Right kidney (tissue), 9 donors: ENCODE measurements at places on chromosomes 1 and 21.

GRCh38 chr1:35505911-35506798 is 51.0 kb downstream of the KIAA0319L start:
- no peak for DNase-seq

DNA sequence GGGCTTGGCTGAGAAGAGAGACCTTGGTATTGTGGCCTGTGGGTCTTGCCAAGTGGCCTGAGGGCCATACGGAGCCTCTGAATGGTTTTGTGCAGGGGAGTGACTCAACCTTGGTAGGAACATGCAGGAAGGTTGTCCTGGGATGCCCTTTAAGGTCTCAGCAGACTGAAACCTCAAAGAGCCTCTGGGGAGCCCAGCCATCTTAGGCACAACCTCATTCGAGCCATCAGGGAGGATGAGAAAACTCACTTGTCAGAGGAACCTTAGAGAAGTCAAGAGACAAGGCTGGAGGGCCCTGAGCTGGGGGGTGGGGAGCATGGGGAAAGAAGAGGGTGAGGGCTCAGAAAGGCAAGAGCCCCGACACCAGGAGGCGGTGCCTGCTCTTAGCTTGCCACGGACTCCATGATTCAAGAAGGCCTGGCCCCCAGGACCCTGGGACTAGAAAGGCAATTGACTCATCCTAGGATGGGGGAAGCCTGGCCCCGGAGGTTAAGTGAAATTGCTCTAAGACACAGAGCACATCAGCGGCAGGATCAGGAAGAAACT is 13.0 kb downstream of the IFI6 start:
- peak; percentile 29 for DNase-seq

GRCh38 chr21:19145682-19146293 is 742.2 kb upstream of the TMPRSS15 start:
- DNase-seq: no peak

GRCh38 chr1:218796773-218797172 is 376.9 kb upstream of the LYPLAL1 start:
- no peak for DNase-seq

- DNase-seq: no peak
Observed at GRCh38 chr1:98210064-98210463, 289.2 kb upstream of the DPYD start.

GRCh38 chr1:41648230-41648629 is 163.7 kb upstream of the EDN2 start:
- no peak for DNase-seq

- DNase-seq: no peak
Observed at GRCh38 chr1:82704966-82705365, 904.2 kb downstream of the ADGRL2 start.

- DNase-seq: no peak
Observed at GRCh38 chr1:25692560-25692959, 76.0 kb downstream of the MAN1C1 start.

DNA sequence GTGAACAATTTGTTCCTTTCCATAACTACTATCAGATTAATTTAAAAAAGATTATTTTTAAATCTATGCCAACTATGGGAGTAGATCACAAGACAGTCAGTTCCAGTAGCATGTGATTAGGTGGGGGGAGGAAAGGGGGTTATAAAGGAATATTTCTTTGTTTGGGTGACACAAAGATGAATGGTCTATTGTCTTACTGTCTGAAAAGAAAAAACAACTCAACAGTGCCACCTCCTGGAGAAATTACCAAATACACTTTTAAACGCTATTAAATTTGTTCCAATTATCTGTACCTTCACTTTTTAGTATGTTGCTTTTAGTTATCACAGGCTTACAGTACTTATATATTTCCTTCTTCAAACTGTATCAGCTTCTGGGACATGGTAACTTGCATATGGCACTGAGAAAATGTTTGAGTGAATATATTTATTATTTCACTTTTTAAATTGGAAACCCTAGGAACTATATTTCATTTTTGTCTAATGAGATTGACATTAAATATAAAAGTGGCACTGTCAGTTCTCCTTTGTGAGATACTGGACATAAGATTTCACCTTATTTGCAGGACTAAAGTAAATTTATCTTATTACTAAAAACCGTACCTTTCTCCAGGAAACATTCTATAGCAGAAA is 1.7 kb upstream of the SORT1 start:
- DNase-seq: peak; percentile 26

DNA sequence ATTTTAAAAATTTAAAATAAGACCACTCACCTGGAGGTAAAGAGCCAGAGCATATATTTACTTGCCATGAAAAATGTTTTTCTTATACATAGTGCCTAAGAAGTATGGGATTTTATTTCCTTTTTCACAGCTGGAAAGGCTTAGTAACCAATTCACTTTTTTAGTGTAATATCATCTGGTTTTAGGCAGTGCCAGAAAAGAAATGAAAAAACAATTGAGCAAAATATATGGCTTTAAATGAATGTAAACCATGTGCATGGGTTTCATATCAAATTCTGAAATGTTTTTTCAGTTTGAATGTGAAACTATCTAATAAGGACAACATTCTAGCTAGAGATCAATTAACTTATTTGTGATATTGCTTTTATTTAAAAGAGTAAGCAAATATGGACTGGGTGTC is 672.4 kb upstream of the ADAMTS5 start:
- DNase-seq: no peak

DNA sequence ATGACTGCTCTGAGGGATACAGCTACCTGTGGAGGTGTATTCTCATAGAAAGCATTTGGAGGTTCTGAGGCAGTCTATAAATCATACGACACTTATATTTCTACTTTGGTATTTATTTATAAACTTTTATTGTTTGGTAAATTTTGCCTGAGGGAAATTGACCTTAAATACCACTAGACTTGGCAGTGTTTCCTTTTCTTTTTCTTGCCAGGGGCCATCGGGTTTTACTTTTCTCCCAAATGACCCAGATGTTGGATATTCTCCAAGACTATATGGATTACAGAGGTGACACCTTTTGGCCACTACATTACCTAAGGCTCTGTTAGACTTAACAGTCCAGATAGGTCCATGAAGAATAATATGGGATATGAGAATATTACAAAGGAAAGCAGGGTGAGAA is 28.2 kb downstream of the CHD1L start:
- DNase-seq: no peak

GRCh38 chr1:85258536-85259117 is 835 bp downstream of the C1orf52 start:
- DNase-seq: peak; percentile 22

DNA sequence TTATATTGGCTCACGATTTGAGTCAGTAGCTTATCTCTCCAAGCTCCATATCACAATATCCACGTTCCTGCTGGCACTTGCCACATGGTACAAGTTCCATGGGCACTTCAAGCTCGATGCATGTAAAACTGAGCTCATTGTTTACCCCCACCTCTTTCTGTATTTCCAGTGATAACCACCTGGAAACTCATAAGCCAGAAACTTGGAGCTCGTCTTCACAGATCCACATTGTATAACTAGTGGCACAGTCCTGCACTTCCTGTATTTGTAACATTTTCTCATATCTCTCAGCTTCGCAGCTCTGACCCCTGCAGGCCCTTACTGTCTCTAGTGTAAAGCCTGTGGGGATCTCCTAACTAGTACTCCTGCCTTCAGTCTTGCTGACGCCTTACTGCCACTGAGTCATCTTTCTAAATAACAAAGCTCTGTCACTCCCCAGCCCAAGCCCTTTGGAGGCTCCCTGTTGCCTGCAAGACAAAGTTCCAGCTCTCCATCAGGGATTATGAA is 6.5 kb upstream of the C2CD4D start:
- DNase-seq: no peak

- no peak for DNase-seq
Observed at GRCh38 chr21:15964236-15964855, 234.6 kb downstream of the USP25 start.

GRCh38 chr1:201536558-201536957 is 2.4 kb upstream of the NAV1 start:
- no peak for DNase-seq

- no peak for DNase-seq
Observed at GRCh38 chr1:100718581-100718980, 961 bp upstream of the VCAM1 start.

- DNase-seq: no peak
Observed at GRCh38 chr1:26081267-26082019, 14.0 kb upstream of the TRIM63 start.

GRCh38 chr1:210089855-210090254 is 142.7 kb upstream of the SERTAD4 start:
- DNase-seq: no peak

DNA sequence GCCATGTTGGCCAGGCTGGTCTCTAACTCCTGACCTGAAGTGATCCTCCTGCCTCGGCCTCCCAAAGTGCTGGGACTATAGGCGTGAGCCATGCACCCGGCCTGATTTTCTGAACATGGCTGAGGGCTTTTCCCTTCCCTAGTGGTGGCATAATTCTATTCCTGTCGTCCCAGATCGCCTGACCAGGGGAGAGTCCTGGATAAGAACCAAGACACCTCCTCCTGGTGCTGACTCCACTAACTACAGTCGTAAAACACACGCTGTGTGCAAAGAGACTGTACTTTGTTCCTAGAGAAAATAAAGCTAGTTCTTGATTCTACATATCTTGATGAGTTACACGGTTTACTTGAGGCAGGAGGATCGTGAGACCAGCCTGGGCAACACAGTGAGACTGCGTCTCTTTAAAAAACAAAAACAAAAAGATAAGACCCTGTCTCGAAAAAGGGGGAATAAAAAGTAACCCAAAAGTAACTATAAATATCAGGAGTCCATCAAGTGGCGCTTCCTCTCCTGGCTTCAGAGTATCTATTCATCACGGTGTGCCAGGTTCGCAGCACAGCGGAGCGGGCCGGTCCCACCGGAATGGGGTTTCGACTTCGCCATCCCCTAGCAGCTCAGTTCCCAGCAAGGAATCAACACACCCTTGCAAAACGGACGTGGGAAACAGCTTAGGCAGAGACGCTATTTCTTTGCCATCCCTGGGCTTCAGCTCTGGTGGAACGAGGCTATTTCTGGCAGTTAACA is 973 bp downstream of the SDF4 start:
- no peak for DNase-seq

DNA sequence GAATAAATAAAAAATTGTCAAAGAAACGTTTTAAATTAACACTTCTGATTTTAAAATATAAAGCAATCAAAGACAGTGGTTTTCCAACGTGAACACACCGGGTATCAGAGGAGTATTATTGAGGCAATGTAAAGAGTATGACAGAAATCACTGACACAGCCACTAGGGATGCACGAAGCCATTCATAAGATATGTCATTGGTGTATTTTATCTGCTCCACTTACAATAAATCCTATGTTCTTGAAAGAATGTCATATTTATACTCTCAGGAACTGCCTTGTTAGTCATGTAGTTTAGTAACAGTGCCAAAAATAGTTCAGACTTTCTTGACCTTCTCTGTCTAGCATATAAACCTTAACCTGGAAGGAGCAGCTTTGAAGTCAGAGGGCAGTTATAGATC is 835.0 kb upstream of the NCAM2 start:
- DNase-seq: no peak

GRCh38 chr1:66809736-66810326 is 8.8 kb upstream of the INSL5 start:
- DNase-seq: no peak

- DNase-seq: no peak
Observed at GRCh38 chr1:28246427-28246832, 10.5 kb downstream of the ATP5IF1 start.

DNA sequence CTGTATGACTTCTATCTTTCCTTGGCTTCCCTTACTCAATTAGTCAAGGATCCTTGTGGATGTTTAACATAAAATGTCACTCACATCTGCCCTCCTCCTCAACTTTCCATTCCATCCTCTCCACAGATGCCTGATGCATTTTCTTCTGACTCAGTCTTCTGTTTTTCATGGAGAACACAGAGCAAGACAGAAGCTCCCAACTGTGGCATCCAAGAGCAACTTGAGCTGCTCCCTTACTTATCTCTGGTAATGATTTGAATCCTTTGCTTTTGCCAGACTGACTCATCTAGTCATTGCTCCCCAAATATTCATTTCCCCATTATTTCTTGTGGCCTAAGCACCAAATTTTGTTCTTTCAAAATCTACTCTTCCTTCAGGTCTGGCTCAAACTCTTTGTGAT is 120.6 kb downstream of the LYPLAL1 start:
- DNase-seq: no peak

- DNase-seq: no peak
Observed at GRCh38 chr1:60386249-60386648, 312.7 kb upstream of the C1orf87 start.

DNA sequence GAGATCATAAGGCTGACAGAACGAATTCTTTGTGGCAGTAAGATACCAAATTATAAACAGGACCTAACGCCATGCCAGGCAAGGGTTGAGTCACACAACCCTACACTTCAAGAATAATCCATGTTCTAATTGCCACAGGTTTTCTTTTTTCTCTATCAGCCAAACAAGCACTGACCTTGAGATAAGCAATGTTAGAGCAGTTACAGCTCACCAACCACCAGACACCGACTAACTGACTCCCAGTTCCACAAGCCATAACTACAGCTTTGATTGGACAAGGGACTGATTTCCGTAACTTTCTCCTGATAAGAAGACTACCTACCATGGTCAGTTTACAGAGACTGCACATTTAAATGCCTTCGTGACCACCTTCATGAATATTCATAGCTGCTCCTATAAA is 149.6 kb downstream of the PTPRU start:
- DNase-seq: no peak

GRCh38 chr21:31830701-31831100 is 42.1 kb upstream of the HUNK start:
- no peak for DNase-seq

- no peak for DNase-seq
Observed at GRCh38 chr1:13766592-13767564, 66.9 kb downstream of the PRDM2 start.

- peak; percentile 67 for DNase-seq
Observed at GRCh38 chr1:45266151-45266801, 59.9 kb upstream of the ZSWIM5 start.

DNA sequence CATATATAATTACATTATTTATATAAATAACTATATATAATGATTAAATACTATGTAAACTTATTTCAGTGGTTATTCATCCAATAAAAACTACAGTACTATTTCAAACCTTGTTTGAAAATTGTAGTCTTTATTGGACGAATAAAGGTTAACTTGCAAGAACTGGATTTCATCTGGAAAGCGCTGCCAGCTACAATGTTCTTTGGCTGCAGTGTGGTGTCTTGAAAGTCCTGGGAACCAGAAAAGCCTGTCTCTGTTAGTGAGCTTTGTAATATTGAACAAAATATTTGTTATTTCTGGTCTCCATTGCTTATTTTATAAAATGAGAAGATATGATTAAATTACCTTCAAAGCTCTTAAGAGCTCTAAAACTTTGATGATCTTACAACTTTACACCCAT is 763.6 kb downstream of the ADGRL2 start:
- DNase-seq: no peak
